Activated naive CD4-positive, alpha-beta T cell (primary cell): ENCODE measurements at places on chromosomes 1 and 21.

- no peak for DNase-seq
These were observed 31.2 kb upstream of the LRRC3 start for GRCh38 chr21:44423941-44424607.

DNA sequence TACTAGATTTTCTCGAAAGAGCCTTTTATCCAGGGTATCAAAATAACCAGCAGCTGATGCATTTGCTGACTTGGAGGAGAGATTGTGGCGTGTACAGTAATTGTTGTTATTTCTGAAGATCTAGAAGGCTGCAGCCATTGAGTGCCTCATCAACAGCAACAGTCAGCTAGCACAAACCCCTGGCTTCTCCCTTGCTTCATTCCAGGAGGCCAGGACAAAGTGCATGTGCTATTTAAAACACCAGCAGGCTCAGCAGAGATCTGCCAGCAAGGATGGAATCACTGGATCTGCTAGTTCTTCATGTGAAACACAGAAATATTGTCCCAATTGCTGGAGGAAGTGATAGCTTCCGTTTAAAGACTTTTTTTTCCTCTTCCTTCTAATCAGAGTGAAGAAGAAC lies 2.8 kb upstream of the NGF start:
- no peak for DNase-seq

DNA sequence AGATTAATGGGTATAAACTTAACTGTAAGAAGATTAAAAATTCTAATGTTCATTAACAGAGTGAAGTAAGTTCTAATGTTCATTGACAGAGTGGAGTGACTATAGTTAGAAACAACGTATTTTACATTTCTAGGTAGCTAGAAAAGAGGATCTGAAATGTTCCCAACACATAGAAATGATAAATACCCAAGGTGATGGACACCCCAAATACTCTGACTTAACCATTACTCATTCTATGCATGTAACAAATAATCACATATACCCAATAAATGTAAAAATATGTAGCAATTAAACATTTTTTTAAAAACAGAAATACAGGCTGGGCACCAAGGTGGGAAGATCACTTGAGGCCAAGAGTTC lies 62.1 kb downstream of the ABL2 start:
- DNase-seq, result no peak

DNA sequence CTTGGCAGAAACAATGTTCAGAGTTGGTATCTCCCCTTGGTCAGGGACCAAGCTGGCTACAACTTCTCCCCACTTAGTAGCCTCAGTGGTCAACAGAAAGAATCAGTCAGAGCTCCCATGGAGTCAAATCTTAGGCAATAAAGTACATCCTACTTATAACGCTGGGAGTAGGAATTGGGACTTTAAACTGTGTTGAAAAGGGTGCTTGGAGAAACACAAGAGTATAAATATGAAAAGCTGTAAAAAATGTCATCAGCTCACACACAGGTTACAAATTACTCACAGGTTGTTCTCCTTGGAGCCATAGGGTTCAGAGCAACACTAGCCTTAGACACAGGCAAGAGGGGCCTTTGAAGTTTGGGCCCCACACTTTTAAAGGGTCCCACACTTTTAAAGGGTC lies 67.4 kb downstream of the WLS start:
- no peak for DNase-seq

- DNase-seq, result no peak
These were observed 127.1 kb upstream of the C1orf105 start for GRCh38 chr1:172293429-172293828.

DNA sequence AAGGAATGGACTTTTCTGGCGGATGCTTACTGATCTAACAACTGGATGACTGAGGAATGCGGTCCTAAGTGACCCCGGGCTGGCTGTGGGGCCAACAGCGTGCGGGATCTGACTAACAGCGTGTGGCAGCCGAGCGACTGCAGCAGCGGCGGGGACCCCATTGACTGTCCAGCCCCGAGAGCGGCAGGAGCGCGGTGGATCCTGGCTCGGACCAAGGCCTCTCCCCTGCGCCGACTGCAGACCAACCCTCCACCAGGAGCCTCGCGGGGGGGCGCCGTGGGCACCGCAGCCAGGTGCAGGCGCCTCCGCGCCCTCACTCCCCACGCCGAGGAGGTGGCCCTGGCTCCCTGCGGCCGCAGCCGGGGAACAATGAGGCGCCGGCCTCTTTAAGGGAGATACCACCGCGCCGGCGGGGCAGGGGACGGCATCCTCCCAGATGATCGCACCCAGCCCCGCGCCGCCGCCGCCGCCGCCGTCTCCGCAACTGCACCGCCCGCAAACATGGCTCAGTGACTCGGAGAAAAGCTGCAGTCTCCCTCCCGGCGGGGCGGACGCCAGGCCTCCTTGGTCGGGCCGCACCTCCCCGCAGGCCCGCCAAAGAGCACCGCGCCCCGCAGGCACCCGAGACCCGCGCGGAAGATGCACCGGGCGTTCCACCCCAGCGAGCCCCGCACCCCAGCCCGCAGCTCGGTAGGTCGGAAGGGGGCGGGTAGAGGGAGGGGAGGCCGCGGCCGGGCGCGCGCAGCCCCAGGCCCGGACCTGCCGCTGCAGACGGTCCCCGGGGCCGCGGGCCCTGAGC lies 694 bp upstream of the PDIK1L start:
- peak; percentile 58 for DNase-seq

- no peak for DNase-seq
These were observed 79.6 kb upstream of the ERG start for GRCh38 chr21:38577887-38578286.

- no peak for DNase-seq
These were observed 747 bp upstream of the ENAH start for GRCh38 chr1:225653463-225654276.

- no peak for DNase-seq
These were observed 40.6 kb downstream of the PDC start for GRCh38 chr1:186420311-186420710.

DNA sequence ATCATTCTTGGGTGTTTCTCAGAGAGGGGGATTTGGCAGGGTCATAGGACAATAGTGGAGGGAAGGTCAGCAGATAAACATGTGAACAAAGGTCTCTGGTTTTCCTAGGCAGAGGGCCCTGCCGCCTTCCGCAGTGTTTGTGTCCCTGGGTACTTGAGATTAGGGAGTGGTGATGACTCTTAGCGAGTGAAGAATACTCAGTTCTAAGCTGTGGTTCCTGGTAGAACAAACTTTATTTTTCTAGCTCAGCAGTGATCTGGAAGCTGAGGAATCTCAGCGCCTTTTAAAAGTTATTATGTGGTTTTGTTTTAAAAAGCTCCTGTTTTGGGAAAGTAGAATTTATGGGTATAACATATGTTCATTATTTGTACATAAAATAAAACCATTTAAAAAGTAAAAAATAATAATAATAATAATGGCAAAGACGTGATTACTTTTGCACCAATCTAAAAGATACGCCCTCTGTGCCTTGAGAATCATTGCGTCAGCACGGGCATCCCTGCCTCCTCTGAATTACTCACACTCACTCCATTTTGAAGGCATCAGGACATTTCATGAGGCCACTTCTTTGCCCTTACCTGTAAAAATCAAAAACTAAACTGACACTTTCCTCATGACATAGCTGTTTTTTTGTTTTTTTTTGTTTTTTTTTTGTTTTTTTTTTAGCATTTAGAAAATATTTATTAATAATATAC lies 29.7 kb upstream of the TNFRSF1B start:
- DNase-seq, result no peak

DNA sequence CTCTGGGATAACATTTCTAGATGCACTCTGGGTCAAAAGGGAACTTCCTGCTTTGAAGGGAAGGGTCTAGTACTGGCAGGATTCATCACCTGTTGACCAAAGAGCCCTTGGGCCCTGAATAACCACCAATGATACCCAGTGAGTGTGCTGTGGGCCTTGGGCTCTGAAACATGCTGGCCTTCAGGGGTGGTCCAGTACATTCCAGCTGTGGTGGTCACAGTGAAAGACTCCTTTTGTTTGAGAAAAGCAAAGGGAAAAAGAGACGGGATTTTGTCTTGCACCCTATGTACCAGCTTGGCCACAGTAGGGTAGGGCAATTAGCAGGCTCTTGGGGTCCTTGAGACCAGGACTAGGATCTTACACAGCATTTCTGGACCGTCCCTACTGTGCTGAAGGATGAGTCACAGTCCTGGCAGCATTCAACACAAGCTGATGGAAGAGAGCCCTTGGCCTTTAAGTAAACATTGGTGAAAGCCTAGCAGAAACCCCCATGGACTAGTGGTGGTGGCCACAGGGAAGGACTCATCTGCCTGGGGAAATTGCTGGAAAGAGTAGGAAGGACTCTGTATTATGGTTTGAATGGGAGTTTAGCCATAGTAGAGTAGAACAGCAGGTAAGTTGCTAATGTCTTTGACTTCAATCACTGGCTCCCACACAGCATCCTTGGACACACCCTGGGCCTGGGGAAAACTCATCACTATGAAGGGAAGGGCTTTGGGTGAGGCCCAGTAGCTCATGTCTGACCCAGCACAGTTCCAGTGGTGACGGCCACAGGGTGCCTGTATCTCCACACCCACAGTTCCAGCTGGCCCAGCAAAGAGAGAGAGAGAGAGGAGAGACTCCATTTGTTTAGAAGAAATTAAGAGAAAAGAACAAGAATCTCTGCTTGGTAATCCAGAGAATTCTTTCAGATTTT lies 87.5 kb downstream of the COL24A1 start:
- no peak for DNase-seq

DNA sequence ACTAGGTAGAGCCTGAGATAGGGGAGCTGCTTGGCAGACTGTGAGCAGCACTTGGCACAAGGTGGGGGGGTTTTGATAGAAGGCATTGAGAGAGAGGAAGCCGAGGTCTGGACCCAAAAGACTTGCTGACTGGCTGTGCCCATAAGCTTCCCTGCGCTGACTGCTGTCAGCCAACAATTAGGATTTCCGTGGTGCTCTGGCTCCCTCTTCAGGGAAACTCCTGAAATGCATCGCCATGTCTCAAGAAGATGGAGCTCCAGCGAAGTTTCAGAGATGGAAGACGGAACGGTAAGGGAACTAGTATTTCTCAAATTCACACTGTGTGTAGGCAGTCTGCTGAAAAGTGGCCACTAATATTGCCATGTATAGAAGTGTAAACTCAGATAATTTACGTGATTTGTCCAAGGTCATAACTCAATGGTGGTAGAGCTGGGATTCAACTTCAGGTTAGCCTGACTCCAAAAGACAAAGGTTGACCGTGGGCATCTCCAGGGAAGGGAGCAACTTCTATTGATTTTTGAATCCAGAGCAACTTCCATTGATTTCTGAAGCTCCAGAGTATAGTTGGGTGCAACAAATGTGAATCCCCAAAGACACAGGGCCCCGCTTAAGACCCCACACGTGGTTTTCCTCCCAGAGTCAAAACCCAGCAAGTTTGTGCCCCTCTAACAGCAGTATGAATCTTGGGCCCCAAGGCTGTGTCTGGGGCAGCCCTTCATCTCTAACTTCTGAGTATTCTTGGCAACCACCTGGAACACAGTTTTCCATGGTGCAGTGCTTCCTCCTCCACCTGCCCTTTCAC lies 44.5 kb upstream of the CRNN start:
- peak; percentile 46 for DNase-seq

GRCh38 chr1:175539986-175540385 lies 203.4 kb downstream of the TNR start:
- DNase-seq, result no peak

- no peak for DNase-seq
These were observed 150.3 kb downstream of the IFI44 start for GRCh38 chr1:78799926-78800325.

GRCh38 chr1:198523182-198523950 lies 17.1 kb downstream of the ATP6V1G3 start:
- no peak for DNase-seq

DNA sequence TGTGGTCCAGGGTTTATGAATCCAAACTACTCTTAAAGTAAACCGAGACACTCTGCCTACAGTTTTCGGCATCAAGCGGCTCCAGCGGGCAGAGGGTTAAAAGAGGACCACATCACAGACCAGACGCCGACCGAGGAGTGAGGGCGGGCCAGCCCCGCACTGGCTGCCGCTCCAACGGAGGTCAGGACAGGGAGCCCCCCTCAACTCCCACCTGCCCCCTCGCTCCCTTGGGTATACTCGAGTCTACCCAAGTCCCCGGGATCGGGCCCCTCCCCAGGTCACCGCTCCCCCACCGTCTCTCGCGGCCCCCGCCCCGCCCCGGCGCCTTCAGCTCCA lies 312 bp downstream of the ARNT start:
- no peak for DNase-seq

- no peak for DNase-seq
These were observed 31.3 kb upstream of the JUN start for GRCh38 chr1:58815069-58815685.

- no peak for DNase-seq
These were observed 16.6 kb upstream of the CACYBP start for GRCh38 chr1:174982971-174983689.

DNA sequence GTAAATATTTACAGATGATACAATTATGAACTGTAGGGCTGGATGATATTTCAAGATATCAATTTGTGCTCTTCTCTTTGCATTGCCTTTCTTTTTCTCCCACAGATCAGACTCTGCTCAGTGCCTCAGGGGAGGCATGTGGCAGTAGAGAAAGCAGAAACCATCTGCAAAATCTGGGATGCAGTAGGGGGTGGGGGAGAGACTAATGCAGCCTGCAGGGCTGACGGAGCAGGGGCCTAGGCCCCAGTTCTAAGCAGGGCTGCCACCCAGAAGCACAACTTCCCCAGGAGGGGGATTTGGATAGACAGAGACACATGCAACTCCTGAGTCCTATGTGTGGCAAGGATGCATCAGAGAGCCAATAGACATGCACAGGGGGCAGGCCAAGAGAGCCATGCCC lies 511.6 kb downstream of the SMYD3 start:
- DNase-seq, result no peak

- DNase-seq, result peak; percentile 34
These were observed at the start of gene ZBTB8OS for GRCh38 chr1:32650248-32650751. Gene ZBTB8OS, minus strand, starts transcription at chr1:32650550. Its CDS starts 21 bp downstream, at chr1:32650529.

DNA sequence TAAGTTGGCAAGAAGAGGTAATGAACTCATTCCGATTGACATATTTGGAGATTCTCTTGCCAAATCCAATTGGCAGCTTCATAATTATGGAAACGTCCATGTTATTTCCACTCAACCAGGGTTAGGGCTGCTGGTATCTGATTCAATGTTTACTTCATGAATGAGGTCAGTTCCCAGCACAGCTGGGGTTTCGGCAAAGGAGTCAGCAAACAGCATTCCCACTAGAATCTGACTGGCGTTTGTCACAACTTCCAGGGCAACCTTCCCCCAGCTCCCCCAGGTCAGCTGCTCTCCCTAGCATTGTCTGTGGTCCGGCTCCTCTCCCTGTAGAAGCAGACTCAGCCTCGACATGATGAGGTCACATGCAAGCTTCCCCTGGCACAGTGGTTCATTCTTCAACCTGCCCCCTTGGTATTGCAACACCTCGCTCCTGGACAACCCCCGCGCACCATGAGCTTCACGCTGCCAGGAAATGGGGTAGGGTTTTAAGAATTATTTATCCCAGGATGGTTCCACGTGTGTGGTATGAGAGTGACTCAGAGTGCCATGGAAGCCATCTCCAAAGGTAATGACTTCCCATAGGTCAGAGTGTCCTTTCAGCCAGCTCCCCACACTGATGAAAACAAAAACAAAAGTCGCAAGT lies 100.7 kb upstream of the SLC25A33 start:
- DNase-seq, result no peak

- DNase-seq, result no peak
These were observed 104.1 kb downstream of the KCNN3 start for GRCh38 chr1:154765970-154766369.
